ENCODE measurements at places on chromosomes 12 and 14. TPM values are rescaled to one million over a fixed set of nuclear protein-coding genes. Genes with fewer than 3 reads are reported as not detected.

GLT8D2 gene
- total RNA-seq = 26.4 TPM

POTEM gene
- not detected for total RNA-seq

CNTN1 gene
- under 0.01 TPM for total RNA-seq

PLEKHH1 gene
- total RNA-seq = not detected

BEGAIN gene
- total RNA-seq = 1.1 TPM

ANO4 gene
- total RNA-seq = 24.8 TPM

NPFF gene
- not detected for total RNA-seq

MYH6 gene
- total RNA-seq = not detected

SLC7A8 gene
- 6.9 TPM for total RNA-seq

LRRK2 gene
- 2.3 TPM for total RNA-seq

GPD1 gene
- 0.18 TPM for total RNA-seq

DENR gene
- total RNA-seq = 28.8 TPM

ADSS1 gene
- total RNA-seq = 0.58 TPM

TMPRSS12 gene
- total RNA-seq = not detected

P2RX7 gene
- total RNA-seq = 4.6 TPM

ABCD2 gene
- total RNA-seq = 0.18 TPM

ASCL1 gene
- not detected for total RNA-seq

PLA2G1B gene
- not detected for total RNA-seq

FOXN4 gene
- not detected for total RNA-seq

TRHDE gene
- total RNA-seq = 22.0 TPM

TEP1 gene
- 11.5 TPM for total RNA-seq

NOP9 gene
- 15.0 TPM for total RNA-seq

PLEKHG7 gene
- not detected for total RNA-seq

HOXC10 gene
- not detected for total RNA-seq

BATF gene
- total RNA-seq = not detected

CDKN1B gene
- 22.7 TPM for total RNA-seq

ZFC3H1 gene
- 14.2 TPM for total RNA-seq

IFI27 gene
- 1.4 TPM for total RNA-seq

CHGA gene
- total RNA-seq = not detected

MSRB3 gene
- total RNA-seq = 40.4 TPM

PARP11 gene
- 10.4 TPM for total RNA-seq

GPR132 gene
- total RNA-seq = not detected

TC2N gene
- 0.53 TPM for total RNA-seq

LRIG3 gene
- 10.5 TPM for total RNA-seq

KHNYN gene
- total RNA-seq = 41.8 TPM
